ENCODE measurements at places on chromosomes 4 and X.
A peak's percentile ranks its signal among the peaks of the same experiment; 100 is the strongest.

- DNase-seq, result no peak
These were observed 3.7 kb upstream of the ZNF718 start for GRCh38 chr4:120616-121015.

GRCh38 chr4:26071688-26072087, 157.7 kb downstream of the SMIM20 start:
- no peak for DNase-seq

DNA sequence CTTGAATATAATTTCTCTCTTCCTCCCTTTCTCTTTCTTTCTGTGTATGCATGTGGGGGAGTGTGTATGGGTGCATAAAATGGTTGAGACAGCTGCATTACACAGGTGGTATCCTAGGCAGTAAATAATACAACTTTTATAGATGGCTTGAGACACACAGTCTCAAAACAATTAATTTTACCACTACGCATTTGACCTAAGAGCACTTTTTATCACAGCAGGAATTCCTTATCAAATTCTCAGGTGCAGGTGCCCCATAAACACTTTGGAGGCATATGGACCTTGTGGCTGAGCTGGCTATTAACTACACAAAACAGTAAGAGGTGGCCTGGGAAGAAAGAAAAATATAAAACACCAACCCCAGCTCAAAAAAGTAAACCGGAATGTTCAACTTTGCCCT, 91.3 kb downstream of the RASGEF1B start:
- no peak for DNase-seq

DNA sequence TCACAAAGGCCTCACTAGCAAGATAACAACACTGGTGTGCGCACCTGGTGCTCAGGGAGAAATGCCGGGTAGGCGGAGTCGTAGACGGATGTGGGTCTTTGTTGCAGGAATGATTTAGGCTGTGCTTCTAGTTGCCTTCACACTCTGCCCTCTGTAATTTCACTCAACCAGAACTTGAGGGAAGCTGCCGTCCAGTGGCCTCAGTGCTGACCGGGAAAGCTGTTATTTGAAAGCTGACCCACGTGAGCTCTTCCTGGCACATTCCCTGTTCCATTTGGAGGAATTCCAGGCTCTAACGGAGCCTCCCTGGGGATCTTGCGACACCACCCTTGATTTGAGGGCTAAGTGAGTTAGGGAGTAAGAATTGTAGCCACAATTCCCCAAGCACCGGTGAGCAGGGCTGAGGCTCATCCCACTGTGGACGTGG, 15.9 kb downstream of the SH3TC1 start:
- DNase-seq, result no peak

GRCh38 chr4:83850435-83850834, 314.5 kb downstream of the GPAT3 start:
- no peak for DNase-seq

- no peak for DNase-seq
These were observed 266.0 kb downstream of the PAPSS1 start for GRCh38 chr4:107453987-107454386.

DNA sequence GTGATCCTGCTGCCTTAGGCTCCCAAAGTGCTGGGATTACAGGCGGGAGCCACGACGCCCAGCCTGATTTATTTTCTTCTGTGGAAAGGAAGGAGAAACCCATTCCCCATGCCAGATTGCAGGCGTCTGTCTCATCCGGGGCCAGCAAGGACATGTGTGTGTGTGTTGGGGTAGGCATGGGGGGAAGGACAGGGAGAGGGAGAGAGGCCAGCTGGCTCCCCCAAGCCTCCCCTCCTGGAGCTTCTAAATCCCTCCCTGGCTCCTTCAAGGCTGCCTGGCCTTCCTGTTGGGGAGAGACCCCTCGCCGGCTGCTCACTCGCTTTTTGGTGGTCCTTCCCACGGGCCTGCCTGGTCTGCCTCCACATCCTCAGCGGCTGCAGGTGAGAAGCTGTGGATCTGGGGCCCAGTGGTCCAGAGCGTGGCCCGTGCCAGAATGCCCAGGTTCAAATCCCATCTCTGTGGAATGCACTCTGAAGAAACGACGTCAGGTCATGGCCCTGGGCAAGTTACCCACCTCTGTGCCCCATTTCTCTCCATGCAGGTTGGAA, 1.3 kb upstream of the PLXNB3 start:
- DNase-seq, result no peak

DNA sequence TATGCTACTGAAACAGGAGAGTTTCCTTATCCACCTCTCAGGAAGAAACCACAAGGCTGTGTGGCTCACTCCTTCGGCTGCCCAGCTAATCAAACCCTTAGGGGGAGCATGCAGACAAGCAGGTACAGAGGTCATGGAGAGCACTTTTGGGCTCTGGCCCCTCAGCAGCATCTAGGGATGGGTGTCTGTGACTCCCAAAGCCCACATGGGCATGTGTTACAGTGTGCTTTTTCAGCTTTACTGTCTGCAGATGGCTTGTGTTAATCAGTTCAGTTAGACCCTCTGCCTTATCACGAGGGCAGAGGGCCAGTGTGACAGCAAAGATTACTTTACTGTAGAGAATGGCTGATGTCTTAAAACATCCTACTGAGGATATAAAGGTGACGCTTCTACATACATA, 447.4 kb downstream of the PCDH10 start:
- DNase-seq, result no peak

DNA sequence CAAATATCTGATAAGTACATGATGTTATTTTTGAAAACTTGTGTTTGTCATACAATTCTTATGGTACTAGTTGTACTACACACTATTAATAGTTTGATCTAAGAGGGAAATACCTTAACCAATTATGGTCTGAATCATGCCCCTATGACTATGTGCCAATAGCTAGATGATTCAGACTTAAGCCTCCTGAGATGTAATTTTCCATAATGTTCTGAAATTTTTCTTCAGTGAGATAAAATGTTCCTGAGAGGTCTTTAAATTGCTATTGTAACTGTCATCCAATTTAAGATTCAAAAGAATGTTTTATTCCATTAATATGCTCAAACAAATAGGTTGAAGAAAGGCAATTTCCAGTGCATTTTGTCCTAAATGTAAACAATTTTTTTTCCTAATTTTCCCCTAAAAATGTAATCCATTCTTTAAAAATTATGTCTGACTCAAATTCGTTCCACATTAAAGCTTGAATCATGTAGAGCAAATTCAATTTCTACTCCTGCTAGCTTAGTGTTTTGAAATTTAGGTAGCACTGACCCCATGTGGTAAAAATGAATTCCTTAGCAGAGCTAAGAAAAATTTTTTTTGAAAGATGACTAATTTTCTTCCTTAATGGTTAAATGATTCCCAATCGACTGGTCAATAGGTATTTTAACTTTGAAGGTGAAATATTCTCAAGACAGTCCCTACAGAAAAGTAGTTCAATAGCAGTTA, 49.1 kb downstream of the APOOL start:
- no peak for DNase-seq

DNA sequence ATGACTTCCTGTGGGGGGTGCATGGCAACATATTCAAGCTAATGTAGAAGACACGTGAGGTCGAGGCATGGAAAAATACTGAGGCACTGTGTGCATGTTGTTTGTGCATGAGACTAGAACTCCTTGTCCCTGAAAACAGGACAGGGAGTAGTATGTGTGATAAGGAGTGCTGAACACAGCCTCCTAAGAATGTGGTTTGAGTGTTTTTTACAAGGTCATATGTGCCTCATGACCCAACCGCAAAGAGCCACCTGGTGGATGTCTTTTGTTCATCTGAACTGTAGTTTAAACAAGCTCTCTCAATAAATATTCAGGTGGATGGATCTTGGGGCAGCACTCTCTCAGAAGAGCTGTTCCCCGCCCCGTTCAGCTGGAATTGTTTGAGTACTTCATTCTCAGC, 226.6 kb downstream of the NLGN4X start:
- DNase-seq, result no peak

GRCh38 chr4:112370466-112370865, 73.3 kb downstream of the ALPK1 start:
- DNase-seq, result no peak

DNA sequence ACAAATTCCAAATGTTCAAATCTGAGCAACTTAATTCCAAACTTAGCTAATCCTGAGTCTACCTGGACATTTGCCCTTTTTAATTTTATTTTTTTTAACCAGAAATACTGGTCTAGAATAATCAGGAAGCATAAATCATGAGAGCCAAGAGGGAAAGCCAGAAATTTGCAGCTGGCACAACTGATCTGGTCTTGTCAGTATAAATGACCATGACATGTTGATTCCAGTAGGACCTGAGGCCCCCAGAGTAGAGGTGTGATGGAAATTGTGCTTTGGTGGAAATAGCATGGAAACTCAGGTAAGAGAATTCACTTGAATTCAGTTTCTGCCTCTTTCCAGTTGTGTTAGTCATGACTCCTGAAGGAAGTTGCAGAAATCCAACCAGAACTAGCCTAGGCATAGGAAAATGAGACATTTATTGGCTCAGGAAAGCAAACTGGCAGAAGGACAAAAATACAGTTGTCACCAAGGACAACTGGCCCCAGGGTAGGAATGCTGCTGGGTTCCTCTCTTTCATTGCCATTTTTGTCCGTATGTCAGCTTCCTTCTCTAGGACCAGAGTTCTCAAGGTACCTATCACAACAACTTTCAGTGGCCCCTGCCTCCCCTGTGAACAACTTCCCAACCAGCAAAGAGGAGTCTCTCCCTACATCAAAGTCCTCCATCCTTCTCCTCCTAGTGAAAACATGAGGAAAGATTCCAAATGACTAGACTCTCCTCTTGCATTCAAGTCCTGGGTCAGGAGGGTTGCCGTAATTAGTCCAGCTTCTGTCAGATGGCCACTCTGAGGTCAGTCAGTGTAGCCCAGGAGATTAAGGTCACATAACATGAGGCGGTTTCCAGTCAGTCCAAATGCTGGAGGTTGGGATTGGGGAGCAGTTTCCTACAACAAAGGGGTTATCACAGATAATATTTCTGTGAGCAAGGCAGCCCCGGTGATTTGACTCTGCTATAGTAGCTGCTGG, 29.3 kb upstream of the MYOZ2 start:
- no peak for DNase-seq

DNA sequence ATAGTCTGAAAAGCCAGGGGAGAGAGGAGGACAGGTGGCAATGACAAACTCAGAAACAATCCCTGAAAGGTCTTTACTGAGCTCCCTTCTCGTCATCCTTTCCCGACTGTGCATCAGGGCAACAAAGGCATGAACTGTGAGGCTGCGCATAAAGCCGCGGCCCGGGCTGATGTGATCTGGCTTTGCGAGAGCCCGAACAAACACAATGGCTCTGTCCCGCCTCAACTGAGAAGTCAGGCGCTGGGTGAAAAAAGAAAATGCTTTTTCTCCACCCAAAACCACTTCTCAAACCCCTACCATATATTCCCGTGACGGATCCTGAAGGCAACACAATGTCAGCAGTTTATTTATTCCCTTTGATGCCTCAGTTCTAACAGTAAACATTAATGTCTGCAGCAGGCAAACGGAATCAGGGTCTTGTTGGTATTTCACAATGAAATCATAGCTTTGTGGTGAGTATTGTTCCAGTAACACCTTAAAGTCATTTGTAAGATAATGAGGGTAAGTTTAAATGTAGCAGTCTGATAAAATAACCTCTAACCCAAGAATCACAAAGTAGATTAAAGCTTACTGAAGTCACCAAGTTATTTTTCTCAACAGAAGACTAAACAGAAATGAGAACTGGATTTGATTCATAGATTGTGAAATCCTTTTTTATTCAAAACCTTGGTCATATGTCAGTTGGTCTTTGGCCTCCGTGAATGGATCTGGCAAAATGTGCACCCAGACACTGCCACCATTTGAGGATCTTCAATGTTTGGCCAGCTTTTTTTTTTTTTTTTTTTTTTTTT, 67.4 kb downstream of the APBB2 start:
- no peak for DNase-seq

- DNase-seq, result no peak
These were observed 34.3 kb downstream of the ZNF330 start for GRCh38 chr4:141255016-141255415.

DNA sequence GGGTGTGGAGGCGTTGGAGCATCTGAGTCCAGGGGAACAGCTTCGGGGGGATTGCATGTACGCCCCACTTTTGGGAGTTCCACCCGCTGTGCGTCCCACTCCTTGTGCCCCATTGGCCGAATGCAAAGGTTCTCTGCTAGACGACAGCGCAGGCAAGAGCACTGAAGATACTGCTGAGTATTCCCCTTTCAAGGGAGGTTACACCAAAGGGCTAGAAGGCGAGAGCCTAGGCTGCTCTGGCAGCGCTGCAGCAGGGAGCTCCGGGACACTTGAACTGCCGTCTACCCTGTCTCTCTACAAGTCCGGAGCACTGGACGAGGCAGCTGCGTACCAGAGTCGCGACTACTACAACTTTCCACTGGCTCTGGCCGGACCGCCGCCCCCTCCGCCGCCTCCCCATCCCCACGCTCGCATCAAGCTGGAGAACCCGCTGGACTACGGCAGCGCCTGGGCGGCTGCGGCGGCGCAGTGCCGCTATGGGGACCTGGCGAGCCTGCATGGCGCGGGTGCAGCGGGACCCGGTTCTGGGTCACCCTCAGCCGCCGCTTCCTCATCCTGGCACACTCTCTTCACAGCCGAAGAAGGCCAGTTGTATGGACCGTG, 2.2 kb downstream of the AR start:
- DNase-seq, result no peak

GRCh38 chr4:74376888-74377483, 12.0 kb downstream of the EREG start:
- peak; percentile 37 for DNase-seq

DNA sequence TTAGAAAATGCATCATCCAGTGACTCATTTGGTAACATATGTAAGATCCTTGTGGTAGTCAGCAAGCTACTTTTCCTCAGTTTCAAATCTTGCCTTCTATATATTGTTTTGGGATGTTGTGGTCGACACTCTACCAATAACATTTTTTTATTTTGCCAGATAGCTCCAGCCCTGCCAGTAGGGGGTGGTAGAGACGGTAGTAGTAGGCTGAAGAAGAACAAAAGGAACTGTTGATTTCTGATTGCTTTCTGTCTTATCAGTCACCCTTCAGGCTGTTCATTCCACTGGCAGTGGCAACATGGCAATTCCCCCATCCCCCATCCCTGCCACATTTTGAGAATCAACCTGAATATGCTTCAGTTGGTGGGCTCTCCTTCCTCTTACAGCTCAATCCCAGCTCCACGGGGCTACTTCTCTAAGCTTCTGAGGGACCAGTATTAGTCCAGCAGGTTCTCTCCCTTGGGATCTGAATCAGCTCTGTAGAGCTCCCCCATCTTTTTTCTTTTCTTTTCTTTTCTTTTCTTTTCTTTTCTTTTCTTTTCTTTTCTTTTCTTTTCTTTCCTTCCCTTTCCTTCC, 171.5 kb upstream of the VEGFC start:
- no peak for DNase-seq

- no peak for DNase-seq
These were observed 5.5 kb downstream of the ARHGAP36 start for GRCh38 chrX:131063613-131064012.

DNA sequence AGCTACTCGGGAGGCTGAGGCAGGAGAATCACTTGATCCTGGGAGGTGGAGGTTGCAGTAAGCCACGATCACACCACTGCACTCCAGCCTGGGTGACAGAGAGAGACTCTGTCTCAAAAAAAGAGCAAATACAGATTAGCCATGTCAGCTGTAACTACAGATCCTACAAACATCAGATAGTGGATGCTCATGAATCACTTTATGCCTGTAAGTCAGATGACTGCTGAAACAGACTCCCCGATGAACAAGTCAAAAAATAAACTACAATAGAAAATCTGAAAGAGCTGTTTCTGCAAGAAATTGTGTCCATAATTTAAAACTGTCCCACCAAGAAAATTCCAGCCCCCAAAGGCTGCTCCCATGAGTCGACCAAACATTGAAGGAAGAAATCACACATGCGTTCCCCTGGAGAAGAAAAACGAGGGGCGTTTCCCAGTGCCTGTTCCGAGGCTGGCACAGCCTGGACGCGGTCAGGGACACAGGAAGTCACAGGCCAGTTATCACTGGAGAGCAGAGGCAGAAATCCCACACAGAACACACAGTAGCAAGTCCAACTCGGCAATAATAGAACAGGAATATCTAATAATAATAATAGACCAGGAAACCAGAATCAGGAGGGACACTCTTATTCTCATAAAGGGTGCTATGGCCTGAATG, 30.0 kb upstream of the GTPBP6 start:
- no peak for DNase-seq

Data from HuH-7.5 (cell line).